ENCODE measurements at places on chromosomes 5 and 9.

GRCh38 chr9:134868751-134869553, 11.7 kb upstream of the FCN2 start:
- no peak for DNase-seq

DNA sequence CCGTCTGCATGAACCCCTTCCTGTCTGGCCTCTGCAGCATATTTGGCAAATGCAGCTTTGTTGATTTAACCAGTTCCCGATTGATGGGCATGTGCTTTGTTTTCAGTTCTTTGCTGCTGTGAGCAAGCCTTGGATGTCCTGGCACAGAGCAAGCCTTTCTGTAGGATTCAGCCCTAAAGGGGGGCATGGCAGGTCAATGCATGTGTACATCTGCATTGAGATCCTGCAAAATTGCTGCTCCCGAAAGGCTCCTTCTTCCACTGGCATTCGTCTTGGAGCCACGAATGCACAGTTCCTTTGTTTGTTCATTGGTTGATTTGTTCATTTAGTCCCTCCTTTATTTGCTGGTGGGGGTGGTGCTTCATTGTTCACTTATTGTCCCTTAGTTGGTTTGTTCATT, 34.8 kb downstream of the COL5A1 start:
- no peak for DNase-seq

DNA sequence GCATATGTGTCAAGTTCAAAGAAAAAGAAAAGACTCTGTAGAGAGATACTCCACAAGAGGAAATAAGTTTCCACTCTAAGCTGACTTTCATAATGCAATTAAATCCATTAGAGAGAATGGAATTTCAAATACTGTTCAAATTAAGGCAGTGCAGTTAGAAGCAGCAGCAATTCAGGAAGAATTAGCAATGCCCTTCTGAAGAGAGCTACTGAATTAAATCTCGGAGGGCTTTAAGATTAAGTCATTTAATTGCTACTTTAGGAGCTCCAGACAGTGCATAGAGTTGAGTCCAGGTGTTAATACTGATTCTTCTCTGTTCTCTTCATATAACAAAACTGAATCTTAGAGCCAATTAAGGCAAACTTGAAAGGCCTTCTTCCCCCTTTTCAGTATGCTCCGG, 8.5 kb downstream of the CDH12 start:
- DNase-seq, result no peak

DNA sequence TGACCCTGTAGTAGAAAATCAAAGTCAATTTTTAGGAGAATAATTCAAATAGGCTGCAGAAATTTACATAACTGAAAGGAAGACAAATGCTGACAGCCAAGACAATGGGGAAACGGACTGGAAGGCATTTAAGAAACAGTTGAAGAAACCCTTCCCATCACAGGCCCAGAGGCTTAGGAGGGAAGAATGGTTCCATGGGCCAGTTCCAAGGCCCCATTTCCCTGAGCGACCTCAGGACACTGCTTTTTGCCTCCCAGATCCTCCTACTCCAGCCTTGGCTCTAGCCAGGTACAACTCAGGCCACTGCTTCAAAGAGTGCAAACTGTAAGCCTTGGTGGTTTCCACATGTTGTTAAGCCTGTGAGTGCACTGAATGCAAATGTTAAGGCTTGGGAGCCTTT, 184.1 kb upstream of the SGCD start:
- no peak for DNase-seq

GRCh38 chr9:126844085-126844484, 16.4 kb upstream of the ZBTB34 start:
- no peak for DNase-seq

DNA sequence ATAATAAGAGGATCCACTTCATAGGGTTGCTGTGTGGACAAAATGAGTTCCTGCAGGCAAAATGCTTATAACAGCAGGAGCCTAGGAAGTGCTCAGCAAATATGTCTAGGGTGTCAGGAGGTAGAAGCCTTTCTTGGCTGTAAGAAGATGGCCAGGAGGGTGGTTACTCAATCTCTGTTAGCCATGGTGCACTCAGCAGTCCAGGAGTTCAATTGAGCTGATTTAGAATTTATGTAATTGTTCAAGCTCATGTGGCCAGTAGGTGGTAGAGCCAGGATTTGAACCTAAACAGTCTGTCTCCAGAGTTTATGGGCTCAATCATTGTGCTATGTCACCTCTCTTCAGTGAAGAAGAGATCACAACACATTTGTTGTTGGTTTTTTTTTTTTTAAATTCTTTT, 381.2 kb downstream of the KIF4B start:
- no peak for DNase-seq

Data from skin of body (tissue), 3 donors.